Bone marrow (tissue), 2 donors: ENCODE measurements at places on chromosomes 6 and 20.

DNA sequence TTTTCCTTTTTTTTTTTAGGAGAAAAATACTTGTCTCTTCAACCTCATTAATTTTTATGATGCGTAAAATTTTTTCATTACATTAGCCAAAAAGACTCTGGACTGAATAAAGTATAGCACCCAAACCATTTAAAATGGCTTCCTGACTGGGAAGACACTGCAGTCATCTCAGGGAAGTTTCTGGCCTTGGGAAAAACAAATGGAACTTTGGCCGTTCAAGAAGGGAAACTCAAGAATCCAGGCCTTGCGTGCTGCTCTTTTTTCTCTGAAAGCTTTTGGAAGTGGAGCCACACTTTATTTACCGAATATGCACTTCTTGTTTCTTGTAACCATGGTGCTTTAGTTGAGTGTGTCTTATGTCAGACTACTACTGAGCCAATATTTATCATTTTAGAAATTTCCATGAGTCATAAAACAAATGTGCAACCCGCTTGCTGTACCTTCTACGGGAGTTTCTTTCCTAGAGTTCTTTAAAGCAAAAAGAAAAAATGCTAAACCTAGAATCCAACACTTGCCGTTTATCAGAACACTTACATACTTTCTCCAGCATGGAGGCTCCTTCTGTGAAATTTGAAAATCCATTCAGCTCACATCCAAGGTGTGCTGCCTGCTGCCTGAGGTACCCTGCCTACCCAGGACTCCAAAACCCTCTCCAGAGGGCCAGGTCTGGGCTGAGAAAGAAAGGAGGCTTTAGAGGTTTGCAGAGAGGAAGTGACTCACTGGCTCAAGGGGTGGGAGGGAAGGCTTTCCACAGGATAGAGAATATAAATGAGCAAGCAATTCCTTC lies 11.5 kb upstream of the DSTN start:
- DNase-seq: peak; percentile 12

DNA sequence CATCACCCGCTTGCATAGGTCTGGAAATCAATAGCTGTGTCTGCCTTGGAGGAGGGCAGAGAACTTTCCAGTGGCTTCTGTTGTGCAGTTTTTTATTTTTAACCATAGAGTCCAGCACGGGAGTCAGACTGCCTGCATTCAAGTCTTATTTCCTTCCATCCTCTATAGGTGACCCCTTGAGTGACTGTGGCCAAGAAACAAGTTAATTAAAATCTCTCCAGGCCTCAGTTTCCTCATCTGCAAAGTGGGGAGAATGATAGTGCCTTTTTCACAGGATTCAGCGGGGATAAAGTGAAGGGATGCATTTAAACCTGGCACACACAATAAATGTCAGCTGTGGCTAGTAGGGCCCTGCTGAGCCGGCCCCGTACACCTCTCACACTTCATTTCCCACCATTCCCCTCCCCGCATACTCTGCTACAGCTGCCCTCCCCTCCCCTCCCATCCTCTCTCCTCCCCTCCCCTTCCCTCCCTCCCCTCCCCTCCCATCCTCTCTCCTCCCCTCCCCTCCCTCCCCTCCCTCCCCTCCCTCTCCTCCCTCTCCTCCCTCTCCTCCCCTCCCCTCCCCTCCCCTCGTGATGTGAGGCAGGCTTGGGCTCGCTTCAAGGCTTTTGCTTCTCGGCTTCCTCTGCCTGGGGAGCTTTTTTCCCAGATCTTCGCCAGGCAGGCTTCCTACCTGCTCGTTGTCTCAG lies 150.5 kb downstream of the TFAP2C start:
- no peak for DNase-seq

DNA sequence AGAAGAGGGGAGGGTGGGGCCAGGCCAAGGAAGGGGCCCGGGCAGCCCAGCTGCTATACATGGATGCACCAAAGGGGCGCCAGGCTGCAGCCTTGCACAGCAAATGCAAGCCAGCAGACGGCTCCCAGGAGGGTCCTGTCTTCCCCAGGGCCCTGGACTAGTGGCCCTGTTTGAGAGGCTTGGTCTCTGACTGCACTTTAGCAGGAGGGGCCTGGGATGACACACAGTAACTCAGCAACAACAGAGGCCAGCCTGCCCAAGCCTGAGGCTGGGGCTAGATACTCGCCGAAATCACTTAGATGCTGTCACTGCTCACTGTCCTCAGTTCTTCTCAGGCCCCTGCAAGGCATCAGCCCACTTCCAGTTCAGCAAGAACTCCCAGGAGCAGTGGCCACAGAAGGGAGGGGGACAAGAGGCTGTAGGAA lies 73.5 kb downstream of the TRAM2 start:
- DNase-seq: no peak

- DNase-seq: no peak
Observed at GRCh38 chr6:49776444-49776843, 10.6 kb downstream of the PGK2 start.

- no peak for DNase-seq
Observed at GRCh38 chr20:38471987-38472512, 593 bp upstream of the RALGAPB start.

DNA sequence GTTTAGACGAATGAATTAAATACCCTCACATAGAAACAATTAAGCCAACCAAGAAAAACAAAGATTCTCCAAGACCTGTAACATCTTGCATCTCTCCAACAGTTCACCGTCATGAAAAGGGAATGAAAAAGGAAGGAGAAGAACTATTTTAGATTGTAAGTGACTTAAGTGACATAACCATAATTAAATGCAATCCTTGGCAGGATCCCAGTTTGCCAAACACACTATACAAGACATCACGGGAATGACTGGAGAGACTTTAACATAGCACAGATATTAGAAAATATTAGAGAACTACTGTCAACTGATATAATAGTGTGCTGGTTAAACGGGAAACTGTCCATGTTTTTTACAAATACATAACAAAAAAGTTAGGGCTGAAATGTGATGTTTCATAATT lies 22.2 kb downstream of the EPB41L2 start:
- no peak for DNase-seq

DNA sequence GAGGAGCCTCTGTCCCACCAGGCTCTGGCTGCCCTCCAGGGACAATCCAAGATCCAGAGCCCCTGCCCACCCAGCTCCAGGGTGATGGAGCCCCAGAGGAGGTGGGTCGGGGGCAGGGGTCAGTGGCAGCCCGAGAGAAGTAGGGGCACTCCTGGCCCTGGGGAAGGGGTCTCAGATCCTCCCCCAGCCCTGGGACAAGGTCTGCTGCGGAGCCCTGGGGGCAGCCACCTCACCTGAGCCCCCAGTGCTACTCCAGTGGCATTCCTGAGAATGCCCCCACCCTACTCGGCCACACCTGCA lies 2.7 kb upstream of the LAMA5 start:
- DNase-seq: no peak

DNA sequence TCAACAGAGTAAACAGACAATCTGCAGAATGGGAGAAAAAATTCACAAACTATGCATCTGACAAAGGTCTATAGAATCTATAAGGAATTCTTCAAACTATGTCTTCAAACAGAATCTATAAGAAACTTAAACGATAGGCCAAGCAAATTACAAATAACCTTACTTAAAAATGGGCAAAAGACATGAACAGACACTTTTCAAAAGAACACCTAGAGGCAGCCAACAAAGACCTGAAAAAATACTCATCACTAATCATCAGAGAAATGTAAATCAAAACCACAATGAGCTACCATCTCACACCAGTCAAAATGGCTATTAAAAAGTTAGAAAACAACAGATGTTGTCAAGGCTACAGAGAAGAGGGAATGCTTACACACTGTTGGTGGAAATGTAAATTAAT lies 81.3 kb downstream of the ID4 start:
- no peak for DNase-seq
